ENCODE measurements at places on chromosomes 1 and 21.
A peak's percentile ranks its signal among the peaks of the same experiment; 100 is the strongest.

- no peak for DNase-seq
These were observed 63.6 kb upstream of the ZBTB40 start for GRCh38 chr1:22387919-22388580.

- DNase-seq, result peak; percentile 30
These were observed 27.1 kb downstream of the ZNHIT6 start for GRCh38 chr1:85681087-85681486.

DNA sequence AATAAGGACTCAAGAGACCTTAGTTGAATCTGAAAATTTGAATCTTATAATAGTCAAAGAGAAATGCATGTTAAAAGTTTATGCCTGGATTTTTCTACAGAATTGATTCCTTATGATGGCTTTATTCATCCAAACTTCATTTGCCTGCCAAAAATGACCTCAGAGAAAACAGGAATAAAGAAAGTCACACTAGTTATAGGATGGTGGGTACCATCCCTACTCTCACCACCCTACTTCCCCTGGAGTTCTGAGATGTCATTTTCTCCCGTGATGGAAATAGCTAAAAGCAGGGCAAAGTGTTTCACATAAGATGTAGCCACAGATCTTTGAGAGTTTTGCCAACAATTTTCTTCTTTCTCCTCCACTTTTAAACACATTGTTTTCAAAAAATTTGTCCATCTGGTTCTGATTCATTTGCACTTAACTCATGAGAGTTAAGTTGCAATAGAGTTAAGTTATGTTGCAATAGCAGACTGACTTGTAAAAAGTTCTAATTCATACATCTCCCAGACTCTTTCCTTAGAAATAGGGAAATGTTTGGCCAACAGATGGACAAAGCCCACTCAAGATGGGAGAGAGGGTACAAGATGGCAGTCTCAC, 384.6 kb downstream of the PLPP3 start:
- no peak for DNase-seq

- DNase-seq, result no peak
These were observed 46.1 kb upstream of the SRP9 start for GRCh38 chr1:225731491-225731890.

DNA sequence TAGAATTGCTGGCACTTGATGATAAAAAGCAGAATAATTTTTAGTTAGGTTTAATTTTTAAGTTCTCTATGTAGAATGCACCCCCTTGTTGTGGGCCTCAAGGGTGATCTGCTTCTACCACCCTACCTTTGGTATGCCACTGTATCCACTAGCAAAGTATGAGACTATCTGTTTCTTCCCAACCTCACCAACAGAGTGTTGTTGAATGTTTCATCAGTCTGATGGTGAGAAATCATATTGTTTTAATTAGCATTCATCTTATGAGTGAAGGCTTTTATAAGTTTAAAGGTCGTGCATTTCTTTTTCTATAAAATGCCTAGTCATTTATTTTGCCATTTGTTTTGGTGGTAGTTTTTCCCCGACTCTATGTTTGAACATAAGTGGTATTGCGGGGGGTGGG, 141.0 kb downstream of the MAGI3 start:
- DNase-seq, result no peak
